Activated gamma-delta T cell (primary cell): ENCODE measurements at places on chromosomes 5 and 9.

GRCh38 chr5:102801371-102801770, 46.3 kb downstream of the PAM start:
- no peak for DNase-seq

- DNase-seq, result no peak
Measured at GRCh38 chr5:78540335-78541085, 108.1 kb downstream of the LHFPL2 start.

GRCh38 chr9:136990242-136990911, 1.8 kb upstream of the PAXX start:
- DNase-seq, result no peak

DNA sequence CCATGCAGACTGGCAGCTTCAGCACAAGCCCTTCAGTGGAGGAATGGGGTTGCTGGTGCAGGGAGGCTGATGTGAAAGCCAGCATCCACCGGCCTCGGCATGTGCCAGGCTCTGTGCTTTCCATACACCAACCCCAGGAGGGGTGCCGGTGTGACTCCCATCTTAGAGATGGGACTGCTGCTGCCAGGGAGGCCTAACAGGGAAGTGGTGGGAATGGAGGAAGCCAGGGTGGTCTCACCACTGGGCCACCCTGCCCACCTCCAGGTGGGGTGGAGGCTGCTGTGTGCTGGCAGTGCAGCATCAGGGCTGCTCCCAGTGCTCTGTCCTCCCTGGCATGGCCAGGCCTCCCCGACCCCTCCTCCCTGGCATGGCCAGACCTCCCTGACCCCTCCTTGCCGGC, 32.8 kb upstream of the PITX1 start:
- no peak for DNase-seq

DNA sequence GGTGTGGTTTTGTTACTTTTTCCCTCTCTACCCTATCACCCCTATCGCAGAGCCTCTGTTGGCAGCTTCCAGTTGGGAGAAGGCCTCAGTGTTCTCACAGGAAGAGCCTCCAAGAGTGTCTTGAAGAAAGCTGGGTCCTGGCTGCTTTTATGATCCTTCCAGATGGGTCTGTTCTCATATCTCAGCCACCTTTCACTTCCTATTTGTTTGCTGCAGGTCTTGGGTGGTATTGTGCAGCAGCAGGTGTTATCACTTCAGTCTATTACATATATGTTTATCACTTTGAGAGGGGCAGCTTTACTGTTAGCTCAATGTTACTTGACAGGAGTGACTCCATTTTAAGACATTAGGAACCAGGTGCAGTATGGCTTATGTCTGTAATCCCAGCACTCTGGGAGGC, 59.2 kb upstream of the GDNF start:
- no peak for DNase-seq

- DNase-seq, result no peak
Measured at GRCh38 chr9:79501546-79501945, 70.2 kb upstream of the TLE4 start.
